ENCODE measurements at places on chromosomes 3 and 15. TPM values are rescaled to one million over a fixed set of nuclear protein-coding genes. Genes with fewer than 3 reads are reported as not detected.

DNA sequence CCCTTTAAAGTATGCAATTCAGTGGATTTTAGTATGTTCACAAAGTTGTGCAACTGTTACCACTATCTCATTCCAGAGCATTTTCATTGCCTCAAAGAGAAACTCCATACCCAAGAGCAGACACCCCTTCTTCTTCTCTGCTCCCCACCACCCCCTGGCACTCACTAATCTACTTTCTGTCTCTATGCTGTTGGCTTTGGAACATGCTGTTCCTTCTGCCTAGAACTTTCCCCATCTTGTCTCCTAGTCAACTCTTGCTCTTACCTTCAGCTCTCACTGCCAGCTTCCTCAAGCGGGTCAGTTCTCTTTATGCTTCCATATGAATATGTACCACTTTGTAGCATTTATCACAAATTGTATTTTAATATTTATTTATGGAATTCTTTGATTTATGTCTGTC, 50.1 kb downstream of the TYRO3 start:
- DNase-seq = no peak

- no peak for DNase-seq
Measured at GRCh38 chr15:93250950-93251349, 161.9 kb upstream of the RGMA start.

DNA sequence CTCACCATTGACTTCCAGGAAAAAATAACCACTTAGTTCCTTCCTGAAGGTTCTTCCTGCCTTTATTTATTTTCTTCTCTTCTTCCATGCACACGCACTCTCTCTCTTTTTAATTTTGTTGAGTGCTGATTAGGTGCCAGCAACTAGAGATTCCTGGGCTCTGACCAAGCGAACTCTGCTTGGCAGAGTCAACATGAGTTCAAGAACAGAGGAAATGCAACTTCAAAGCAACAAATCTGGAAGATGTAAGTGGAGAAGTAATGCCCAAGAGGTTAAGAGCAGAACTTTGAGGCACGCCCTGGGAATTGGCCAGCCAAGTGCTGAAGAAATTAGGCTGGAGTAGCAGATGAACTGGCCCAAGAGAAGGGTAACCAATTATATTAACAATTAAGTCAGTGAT, 8.5 kb downstream of the ERC2 start:
- DNase-seq = no peak

- DNase-seq = no peak
Measured at GRCh38 chr3:127543441-127543840, 47.1 kb downstream of the TPRA1 start.

DNA sequence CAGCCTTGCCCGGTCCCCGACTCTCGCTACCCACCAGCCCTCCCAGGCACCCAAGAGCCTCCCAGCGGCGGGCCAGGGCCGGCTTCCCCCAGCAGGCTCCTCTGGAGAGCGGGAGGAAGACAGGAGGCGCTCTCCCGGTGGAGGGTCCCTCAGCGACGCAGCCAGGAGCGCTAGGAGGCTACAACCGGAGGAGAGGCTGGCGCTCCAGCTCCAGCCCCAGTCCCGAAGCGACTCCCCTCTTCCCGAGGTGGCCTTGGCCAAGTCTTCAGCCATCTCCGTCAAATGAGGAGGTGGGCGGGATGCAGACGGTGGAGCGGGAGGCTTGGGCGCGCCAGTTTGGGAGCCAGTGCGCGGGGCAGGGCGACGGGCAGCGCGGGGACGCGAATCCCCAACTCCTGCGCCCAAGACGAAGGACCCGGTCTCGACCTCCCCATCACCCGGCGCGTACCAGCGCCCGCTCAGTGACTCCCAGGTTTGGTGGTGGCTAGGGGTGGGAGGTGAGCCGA, 722 bp downstream of the CHRNA3 start:
- no peak for DNase-seq

DNA sequence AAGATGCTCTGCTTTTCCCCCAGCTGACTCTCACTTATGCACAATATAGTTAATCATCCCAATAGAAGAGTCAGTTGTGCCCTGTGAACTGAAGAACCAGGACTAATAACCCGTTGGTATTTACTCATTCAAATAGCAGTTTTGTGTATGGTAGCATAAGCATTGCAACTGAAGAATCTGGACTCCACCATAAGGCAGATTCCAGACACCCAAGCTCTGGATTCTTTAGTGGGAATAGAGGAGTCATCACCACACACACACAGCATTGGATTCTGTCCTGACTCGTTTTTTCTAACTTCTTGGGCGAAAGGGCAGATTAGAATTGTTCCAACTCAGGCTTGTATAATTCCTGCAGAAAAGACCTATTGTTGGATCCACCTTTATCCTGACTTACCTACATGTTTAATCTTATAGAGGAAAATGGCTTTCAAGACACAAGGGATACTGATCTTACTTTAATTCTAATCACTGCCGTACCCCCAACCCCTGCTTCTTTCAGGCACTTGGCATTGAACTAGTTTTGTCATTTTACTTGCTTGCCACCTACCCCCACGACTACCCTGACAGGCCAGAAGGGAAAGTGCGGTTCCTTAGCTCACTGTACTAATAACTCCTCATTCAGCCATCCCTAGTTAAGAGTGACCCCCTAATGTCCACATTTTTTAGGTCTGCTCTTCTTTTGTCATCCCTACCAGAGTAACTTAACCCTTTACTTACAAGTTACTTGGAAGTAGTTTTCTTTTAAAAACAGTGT, 42.3 kb downstream of the NKIRAS1 start:
- no peak for DNase-seq

- DNase-seq = no peak
Measured at GRCh38 chr3:119885746-119886530, 104.0 kb downstream of the NR1I2 start.

DNA sequence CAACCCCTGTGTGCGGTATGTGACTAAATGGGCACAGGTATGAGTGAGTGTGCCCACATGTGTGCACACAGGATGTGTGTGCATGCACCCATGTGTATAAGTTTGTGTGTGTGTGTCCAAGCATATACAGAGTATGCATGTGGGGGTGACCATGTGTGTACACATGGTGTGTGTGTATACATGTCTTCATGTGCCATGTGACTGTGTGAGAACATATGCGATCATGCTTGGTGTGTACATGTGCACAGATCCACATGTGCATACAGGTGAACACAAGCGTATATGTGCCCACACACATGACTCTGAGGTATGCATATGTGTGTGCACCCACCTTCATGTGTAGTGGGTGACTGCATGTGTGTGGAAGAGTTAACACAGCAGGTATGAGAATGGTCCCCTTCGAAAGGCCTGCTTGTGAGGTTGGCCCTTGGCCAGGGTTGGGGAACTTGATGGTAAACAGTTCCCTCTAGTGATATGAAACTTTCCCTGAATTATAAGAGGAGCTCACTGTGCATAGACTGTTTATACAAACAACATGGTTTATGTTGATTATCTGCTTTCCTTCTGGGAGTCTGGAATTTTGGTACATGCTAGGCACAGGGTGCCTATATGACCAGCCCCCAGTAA, 10.3 kb downstream of the PFKFB4 start:
- no peak for DNase-seq

DNA sequence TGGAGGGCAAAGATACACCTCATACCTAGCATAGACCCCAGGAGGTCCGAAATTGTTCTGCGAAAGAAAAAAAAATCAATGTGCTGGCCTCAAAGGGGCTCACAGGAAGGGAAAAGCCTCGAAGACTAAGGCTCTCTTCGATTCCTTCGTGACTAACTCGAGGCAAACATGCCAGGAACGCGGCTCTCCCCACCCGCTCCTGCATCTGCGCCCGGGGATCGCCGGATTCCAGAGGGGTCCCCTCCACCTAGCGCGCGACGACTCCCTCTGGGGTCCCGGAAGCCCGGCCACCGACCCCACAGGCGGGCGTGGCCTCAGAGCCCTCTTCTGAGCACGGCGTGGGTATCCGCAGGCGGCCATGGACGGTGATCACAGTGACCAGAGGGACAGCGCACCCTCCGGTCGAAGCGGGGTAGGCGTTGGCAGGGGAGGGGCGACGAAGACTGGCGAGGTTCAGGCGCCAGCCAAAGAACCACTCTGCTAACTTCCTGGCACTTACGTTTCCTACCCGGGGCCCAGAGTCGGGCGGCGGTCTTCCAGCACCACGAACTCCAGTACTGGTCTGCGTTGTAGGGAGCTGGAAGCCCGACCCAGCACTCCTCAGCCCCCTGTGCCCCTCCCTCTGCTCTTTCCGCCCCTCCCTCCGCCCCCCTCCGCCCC, 515 bp upstream of the EIF3J start:
- DNase-seq = peak; percentile 94

GRCh38 chr15:34119291-34119690, 17.4 kb downstream of the PGBD4 start:
- DNase-seq = no peak

- no peak for DNase-seq
Measured at GRCh38 chr3:189464799-189465198, 166.4 kb upstream of the TP63 start.

GRCh38 chr15:68789534-68790241, 31.0 kb downstream of the ANP32A start:
- no peak for DNase-seq

- no peak for DNase-seq
Measured at GRCh38 chr3:33942483-33943150, 144.2 kb downstream of the PDCD6IP start.

DNA sequence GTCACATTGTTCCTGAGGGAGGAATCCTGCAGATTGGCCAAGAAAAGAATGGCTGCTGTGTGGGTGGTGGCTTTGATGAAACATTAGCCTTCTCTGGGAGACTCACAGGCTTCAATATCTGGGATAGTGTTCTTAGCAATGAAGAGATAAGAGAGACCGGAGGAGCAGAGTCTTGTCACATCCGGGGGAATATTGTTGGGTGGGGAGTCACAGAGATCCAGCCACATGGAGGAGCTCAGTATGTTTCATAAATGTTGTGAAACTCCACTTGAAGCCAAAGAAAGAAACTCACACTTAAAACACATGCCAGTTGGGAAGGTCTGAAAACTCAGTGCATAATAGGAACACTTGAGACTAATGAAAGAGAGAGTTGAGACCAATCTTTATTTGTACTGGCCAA, 6.1 kb downstream of the PTX3 start:
- DNase-seq = no peak

DNA sequence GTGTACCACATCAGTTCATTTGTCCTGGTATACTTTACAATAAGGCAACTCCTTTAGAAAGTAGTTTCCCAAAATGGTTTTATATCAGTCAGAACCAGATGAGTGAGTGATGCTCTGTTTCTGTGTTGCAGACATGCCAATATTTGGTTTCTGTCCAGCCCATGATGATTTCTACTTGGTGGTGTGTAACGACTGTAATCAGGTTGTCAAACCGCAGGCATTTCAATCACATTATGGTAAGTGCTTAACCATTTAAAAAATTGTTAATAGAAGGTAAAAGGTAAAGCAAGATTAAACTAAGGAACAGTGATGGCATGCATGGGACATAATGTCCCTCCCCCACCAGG, 40.0 kb upstream of the SCAANT1 start:
- no peak for DNase-seq

- no peak for DNase-seq
Measured at GRCh38 chr3:136728918-136729317, 23.3 kb downstream of the STAG1 start.

DNA sequence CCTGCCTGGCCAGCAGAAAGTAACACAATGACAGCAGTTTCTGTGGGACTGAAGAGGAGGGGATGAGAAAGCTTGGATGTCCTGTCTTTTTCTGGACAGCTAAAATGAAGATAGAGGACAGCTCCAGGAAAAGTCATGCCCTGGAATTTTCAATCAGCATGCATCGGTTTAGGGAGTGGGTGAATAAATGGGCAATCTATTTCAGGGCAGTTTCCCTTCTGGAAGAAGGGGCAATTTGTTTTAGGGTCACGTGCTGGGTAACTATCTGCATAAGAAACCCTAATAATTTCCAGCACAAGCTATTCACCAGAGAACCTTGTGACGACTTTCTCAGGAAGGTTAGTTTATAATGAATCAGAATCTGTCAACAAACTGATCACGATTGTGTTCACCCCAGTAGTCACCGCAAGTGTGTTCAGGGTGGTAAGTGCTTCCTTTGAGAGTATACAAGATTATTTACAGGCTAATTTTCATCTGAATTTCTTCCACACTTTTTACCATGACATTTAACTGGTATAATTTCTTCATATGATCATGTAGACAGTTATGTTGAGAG, 318.0 kb upstream of the GBE1 start:
- DNase-seq = no peak

GRCh38 chr3:76383781-76384180, 598.4 kb upstream of the ZNF717 start:
- DNase-seq = no peak

Gene NR1I2
- polyA plus RNA-seq = 0.55 TPM

Gene MEX3B
- polyA plus RNA-seq = 9.4 TPM

Gene KBTBD12
- 1.2 TPM for polyA plus RNA-seq

Gene PHLDB2
- polyA plus RNA-seq = 55.0 TPM

Gene EEF1AKMT4
- polyA plus RNA-seq = 2.1 TPM

Gene UROC1
- 0.23 TPM for polyA plus RNA-seq

Gene PLCB2
- 10.1 TPM for polyA plus RNA-seq

Gene WNT7A
- 0.81 TPM for polyA plus RNA-seq

Gene FOXB1
- polyA plus RNA-seq = not detected

All from right lung (tissue), 10 donors.